ENCODE measurements at places on chromosomes 7 and 10.

DNA sequence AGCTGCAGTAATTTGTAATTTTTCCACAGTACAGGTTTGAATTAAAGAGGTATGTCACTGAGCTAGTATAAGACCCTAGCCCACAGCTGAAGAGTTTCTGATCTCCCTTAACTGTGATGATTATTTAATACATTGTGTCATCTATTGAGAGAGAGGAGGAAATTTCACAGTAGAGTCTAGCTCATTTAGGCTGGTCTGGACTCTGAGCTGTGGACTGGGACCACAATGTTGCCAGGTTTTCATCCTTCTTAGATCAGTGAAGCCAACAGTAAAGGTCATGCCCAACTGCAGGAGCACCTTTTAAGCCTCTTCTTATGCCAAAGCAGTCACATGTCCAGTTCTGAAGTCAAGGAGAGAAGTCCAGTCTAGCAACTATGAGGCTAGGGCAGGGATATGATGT is 8.9 kb downstream of the TES start:
- no peak for DNase-seq

- DNase-seq = no peak
These were observed 111.3 kb upstream of the RPA3 start for GRCh38 chr7:7829667-7830066.

DNA sequence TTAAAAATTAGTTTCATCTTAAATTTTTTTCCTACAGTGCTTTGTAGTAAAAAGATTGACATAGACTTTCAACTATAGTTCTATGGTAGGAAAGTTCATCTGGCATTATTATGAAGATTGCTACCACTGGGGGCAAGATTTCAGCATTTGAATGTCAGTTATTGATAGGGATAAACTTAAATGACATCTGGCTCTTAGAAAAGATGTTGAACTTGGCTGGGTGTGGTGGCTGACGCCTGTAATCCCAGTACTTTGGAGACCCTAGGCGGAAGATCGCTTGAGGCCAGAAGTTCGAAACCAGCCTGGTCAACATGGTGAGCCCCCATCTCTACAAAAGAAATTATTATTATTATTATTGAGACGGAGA is 1.4 kb upstream of the TRA2A start:
- no peak for DNase-seq

DNA sequence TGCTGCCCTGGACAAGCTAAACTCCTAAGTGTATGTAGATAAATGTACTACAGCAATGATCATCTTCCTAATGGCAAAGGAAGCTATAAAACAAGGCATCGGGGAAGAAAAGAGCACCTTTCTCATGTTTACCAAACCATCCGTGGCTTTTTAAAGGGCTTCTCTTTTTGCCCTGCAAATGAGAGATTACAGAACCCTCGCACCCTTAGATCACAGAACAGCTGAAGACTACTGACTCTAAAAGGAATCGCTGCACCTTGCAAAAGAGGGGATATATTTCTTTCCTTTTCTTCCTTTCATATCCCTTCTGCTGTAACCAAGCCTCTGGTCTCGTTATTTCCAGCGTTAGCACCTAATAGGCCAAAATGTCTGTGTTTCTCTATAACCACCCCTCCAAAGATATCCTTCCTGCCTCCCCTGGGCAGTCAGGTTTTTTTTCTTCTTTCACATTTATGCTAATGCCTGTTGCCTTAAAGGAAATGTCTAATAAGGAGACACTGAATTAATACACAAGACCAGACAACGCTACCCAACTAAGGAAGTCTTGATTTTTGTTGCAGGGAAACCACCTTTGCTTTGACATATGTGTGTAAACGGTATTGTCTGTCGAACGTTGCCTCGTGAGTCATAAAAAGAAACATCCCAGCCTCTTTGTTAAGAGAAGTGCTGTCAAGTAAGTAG is 10.5 kb downstream of the ST8SIA6 start:
- no peak for DNase-seq

GRCh38 chr10:100886521-100886920 is 26.2 kb upstream of the SLF2 start:
- no peak for DNase-seq

DNA sequence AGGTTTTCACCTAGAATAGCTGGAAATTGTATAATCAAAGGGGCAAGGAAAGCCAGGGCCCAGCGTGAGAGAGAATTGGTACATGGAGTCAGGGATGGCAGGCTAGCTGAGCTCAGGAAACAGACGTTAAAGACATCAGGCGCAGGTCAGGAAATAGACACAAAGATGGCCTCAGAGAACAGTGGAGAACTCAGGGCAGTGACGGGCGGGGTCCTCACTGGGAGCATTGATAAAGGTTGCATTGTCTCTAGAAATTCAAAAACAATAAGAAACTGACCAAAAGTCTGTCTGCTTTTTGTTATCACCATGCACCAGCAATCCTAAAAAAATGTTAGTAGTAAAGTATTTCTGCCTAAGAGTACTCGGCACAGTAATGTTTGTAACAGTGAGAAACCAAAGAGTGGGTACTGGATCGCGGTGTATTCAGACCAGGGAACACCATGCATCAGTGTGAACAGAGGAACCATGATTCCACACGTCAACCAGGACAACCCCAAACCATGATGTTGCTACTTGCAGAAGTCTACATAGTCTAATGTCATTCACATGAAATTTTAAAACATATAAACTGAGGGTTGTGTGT is 81.9 kb upstream of the AUTS2 start:
- DNase-seq = no peak

- DNase-seq = no peak
These were observed 25.4 kb downstream of the RPP38 start for GRCh38 chr10:15122477-15123030.

DNA sequence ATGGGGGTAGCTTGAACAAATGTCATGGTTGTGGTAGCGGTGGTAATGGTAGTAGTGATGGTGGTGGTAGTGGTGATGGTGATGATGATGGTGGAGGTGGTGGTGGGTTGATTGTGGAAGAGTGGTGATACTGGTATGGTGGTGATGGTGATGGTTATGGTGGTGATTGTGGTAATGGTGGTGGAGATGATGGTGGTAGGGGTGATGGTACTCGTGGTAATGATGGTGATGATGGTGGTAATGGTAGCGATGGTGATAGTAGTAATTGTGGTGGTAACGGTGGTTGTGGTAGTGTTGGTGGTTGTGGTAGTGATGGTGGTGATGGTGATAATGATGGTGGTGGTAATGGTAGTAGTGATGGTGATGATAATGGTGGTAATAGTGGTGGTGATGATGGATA is 65.7 kb upstream of the SDK1 start:
- no peak for DNase-seq

- no peak for DNase-seq
These were observed 320.3 kb upstream of the FOXK1 start for GRCh38 chr7:4361774-4362173.

- DNase-seq = no peak
These were observed 187.0 kb downstream of the ZNF365 start for GRCh38 chr10:62561151-62561550.

- DNase-seq = no peak
These were observed 625.7 kb upstream of the KCND2 start for GRCh38 chr7:119647286-119647685.
